ENCODE measurements at places on chromosomes 4 and X. TPM values are rescaled to one million over a fixed set of nuclear protein-coding genes. Genes with fewer than 3 reads are reported as not detected.

The SLC16A2 gene
- 0.05 TPM for total RNA-seq

The CFAP47 gene
- not detected for total RNA-seq

The HSD17B13 gene
- 0.22 TPM for total RNA-seq

The CLCN4 gene
- total RNA-seq: not detected

The CFP gene
- total RNA-seq: 26.9 TPM

The UGT2B11 gene
- total RNA-seq: not detected

The TRPC3 gene
- total RNA-seq: 1.1 TPM

The ZNF81 gene
- total RNA-seq: 9.5 TPM

The MAML3 gene
- total RNA-seq: 0.73 TPM

The GPM6B gene
- not detected for total RNA-seq

The UGT2A1 gene
- not detected for total RNA-seq

The PRKG2 gene
- total RNA-seq: 0.27 TPM

The UGT8 gene
- not detected for total RNA-seq

The KIT gene
- total RNA-seq: 0.15 TPM

The SORCS2 gene
- not detected for total RNA-seq

The SRD5A3 gene
- 9.0 TPM for total RNA-seq

The BST1 gene
- total RNA-seq: 0.88 TPM

The RPL36A gene
- 107 TPM for total RNA-seq

The CT45A10 gene
- total RNA-seq: not detected

The NDST4 gene
- not detected for total RNA-seq

The MAGEA2B gene
- total RNA-seq: not detected

The KLF8 gene
- 13.5 TPM for total RNA-seq

The DGAT2L6 gene
- not detected for total RNA-seq
